ENCODE measurements at places on chromosomes 3 and 15. TPM values are rescaled to one million over a fixed set of nuclear protein-coding genes. Genes with fewer than 3 reads are reported as not detected.

Gene SAMMSON
- total RNA-seq = 14.7 TPM

Gene TMCO5A
- not detected for total RNA-seq

Gene UBAP1L
- 10.3 TPM for total RNA-seq

Gene GMNC
- not detected for total RNA-seq

Gene NMD3
- total RNA-seq = 53.8 TPM

Gene ZIC1
- total RNA-seq = 0.99 TPM

Gene PPP1R14D
- total RNA-seq = not detected

Gene WDR6
- total RNA-seq = 118 TPM

Gene KAT2B
- 54.2 TPM for total RNA-seq

Gene C3orf20
- total RNA-seq = 0.30 TPM

Gene PGBD4
- 1.7 TPM for total RNA-seq

Gene ARPP21
- total RNA-seq = 1.8 TPM

DNA sequence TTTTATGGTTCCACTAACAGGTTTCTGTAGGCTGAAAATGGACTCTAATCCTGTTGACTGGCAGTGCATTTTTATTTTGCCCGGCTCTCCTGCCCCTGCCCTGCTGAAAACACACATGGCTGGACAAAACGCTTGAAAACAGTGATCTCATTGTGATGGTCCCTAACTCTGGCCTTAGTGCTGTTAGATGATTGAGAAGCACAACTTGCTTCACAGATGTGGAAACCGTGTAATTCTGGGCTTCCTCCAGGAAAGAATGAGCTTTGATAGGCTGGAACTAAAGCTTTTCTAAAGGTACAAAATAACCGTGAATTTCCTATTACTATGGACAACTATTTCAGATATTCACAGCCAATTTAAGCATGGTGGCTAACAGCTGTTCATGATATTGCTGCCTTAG is 121.4 kb downstream of the VGLL3 start:
- DNase-seq = no peak

GRCh38 chr3:146589899-146590508 is 15.1 kb downstream of the PLSCR5 start:
- DNase-seq = no peak

- no peak for DNase-seq
Measured at GRCh38 chr3:126983276-126983652, 349 bp downstream of the PLXNA1 start.

DNA sequence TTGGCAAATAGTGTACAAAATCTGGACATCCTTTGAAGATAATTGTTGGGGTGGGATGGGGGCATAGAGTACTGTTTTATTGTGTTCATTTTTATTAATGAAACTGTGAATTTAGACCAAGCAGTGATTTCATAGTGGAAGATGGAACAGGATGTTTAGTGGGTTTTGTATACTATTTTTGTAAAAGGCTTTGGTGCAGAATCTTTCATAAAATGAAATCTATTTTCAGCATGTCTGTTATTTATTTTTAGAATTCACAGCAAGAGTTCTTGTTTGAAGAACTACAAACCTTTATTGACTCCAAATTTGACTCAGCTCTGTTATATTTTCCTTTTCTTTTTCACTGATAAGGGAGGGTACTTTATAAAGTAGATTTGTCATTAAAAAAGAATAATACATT is 145.4 kb downstream of the AKAP13 start:
- no peak for DNase-seq

- peak; percentile 29 for DNase-seq
Measured at GRCh38 chr15:72169236-72169920, 28.2 kb downstream of the GRAMD2A start.

DNA sequence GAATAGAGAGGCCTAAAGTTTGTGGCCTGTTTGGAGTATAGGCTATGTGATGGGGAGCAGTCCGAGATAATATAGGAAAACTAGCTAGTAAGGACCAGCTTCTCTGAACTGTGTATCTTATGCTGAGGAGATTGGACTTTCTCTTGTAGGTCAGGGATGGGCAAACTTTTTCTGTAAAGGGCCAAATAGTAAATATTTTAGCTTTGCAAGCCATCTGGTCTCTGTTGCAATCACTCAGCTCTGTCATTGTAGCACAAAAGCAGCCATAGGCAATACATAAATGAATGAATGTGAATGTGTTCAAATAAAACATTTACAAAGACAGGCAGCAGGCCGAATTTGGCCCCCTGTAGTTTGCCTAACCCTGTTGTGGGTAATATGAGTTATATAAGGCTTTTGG is 24.5 kb downstream of the TMOD3 start:
- no peak for DNase-seq

GRCh38 chr3:150317469-150317868 is 90.6 kb upstream of the TSC22D2 start:
- DNase-seq = no peak

DNA sequence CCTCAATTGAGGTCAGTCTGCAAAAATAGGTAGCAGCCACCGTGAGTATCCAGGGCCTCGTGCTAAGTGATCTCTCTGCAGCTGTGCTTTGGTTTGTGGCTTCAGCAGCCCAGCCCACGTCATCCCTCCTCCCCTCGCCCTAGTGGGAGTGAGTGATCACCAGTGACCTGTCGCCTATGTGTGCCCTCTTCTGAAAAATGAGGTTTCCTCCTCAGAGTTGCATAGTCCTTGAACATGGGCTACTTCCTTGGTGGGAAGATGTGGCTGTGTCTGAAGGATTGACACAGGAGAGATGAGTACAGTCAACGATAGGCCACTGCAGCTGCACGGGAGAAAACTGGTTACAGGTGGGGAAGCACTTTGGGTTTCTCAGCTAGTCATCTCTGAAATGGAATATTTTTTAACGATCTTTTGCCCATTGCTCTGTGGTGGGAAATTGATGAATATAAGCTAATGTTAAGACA is 144.8 kb upstream of the BHLHE40 start:
- no peak for DNase-seq

DNA sequence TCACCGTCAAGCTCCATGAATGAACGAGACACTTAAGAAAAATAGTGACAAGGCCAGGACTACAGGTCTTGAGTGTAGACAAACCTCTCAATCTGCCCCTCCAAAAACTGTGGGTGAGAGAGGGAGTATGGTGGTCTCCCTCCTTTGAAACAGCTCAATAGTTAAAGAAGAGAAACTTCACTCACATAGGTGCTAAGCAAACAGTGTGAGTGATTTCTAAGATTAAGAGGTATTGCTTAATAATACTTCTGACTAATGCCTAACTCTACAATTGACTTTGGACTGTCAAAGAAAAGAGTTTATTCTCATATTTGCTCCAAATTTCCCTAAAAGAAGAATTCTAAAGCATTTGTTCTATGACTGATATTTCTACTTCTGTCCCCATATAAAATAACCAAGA is 17.0 kb upstream of the TMEM108 start:
- DNase-seq = no peak

GRCh38 chr3:55244247-55244646 is 242.9 kb downstream of the WNT5A start:
- no peak for DNase-seq

DNA sequence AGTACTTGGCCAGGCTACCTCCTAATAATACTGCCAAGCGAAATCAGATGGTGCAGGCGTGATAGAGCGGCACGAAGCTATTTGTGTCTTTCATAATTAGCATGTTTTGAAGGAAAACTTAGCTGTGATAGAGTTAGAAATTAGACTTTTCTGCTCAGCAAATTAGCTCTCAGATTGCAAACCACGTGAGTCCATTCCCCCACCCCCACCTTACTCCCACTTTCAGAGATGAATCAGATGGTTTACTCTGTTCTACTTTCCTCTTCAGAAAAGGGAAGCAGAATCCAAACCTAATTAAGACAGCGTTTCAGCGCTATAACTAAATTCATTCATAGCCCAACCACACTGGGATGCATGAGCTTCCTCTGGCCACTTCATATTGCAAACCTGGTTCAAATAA is 214.6 kb downstream of the SLCO3A1 start:
- DNase-seq = no peak

- no peak for DNase-seq
Measured at GRCh38 chr3:132189601-132190000, 127.6 kb upstream of the ACP3 start.

DNA sequence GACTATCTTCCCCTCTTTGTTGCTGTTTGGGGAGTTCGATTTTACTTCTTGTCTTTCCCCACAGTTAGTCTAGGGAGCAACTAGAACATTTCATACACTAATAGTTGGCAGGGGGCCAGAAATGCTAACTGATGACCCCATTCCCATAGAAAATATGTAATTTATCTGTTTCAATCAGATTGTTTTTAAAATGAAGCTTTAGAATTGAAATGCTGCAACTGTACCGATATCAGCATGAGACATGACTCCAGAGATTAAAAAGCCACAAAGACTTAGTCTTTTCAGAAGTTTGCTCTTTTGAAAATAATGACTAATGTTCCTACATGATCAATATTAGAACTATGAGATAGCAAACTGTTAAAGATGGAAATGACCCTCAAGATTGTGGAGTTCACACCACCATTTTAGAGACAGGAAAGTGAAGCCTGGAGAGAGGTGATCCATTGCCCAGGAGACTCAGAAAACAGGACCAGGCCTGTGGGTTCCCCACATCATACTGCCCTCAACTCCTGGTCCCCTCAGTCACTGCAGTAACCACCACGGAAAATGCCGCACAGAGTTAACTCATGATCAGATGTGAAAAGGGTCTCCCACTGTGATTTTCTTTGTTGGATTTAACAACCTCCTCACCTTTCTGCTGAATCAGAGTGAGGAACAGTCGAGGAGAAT is 130.3 kb downstream of the CHDH start:
- DNase-seq = no peak

- no peak for DNase-seq
Measured at GRCh38 chr15:95669146-95669922, 661.2 kb upstream of the NR2F2 start.

DNA sequence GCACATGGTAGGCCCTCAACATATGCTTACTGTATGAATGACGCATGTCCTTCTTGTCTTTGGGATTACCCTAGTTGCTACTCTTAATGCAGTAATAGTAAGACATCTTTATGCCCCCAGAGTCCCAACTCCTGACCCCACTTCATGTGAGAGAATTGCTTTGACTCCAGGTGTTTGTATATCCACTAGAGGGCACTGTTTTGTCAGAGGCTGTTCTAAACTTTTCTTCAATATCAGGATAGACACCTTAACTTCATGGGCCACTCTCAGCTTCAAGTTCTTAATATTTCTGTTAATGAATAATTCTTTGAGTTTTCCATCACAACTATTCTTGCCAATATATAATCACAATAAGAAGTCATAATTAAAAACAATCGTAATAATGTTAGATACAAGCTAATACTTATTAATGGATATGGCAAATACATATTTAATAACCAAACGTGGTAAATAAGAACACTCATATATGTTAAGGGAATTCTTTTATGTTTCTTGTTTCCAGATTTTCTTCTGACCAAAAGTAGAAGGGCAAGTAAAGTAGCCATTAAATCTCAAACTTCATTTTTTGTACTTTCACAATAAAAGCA is 337.2 kb upstream of the DNAJC19 start:
- no peak for DNase-seq

DNA sequence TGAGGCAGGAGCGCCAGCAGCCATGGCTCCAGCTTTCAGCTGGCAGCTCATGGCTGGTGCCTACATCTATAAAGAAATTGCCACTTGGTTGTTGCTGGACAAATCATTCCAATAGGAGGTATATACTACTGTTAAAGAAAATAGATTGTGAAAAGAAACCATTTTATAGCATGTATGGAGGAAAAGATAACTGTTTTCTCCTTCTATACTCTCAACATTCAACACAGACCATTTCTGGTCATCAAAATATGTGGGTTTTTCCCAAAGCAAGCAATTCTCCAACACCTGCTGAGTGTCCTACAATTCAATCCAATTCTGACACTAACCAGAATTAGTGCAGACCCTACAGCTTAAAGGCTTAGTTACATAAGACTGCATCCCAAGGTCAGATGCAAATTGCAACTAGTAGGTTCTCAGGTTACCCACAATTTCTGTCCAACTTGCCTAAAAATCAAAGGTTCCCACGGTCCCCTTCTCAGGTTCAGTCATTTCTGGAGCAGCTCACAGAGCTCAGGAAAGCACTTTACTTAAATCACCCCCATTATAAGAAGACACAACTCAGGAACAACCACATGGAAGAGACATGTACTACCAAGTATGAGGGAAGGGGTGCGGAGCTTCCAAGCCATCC is 42.4 kb upstream of the STRIT1 start:
- no peak for DNase-seq

- DNase-seq = no peak
Measured at GRCh38 chr3:50666837-50667236, 7.9 kb upstream of the DOCK3 start.

DNA sequence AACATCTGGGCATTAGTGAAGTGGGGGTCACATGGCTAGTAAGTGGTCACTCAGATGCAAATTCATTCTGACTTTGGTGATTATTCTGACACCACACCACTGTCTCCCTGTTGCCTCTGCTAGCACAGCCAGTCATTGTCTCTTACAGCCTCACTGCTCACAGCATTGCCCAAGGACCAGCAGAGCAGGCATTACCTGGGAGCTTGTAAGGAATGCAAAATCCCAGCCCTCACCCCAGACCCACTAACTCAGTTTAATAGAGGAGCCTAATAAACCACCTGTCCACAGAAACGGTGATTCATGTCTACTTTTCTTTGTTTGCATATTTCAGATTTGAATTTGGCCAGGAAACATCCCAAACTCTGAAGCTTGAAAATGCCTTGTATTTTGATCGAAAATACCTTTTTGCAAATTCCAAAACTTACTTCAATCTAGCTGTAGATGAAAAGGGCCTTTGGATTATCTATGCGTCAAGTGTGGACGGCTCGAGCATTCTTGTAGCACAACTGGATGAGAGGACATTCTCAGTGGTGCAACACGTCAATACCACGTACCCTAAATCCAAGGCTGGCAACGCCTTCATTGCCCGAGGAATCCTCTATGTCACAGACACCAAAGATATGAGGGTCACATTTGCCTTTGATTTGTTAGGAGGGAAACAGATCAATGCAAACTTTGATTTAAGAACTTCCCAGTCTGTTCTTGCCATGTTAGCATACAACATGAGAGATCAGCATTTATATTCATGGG is 62.7 kb downstream of the GLDN start:
- no peak for DNase-seq

DNA sequence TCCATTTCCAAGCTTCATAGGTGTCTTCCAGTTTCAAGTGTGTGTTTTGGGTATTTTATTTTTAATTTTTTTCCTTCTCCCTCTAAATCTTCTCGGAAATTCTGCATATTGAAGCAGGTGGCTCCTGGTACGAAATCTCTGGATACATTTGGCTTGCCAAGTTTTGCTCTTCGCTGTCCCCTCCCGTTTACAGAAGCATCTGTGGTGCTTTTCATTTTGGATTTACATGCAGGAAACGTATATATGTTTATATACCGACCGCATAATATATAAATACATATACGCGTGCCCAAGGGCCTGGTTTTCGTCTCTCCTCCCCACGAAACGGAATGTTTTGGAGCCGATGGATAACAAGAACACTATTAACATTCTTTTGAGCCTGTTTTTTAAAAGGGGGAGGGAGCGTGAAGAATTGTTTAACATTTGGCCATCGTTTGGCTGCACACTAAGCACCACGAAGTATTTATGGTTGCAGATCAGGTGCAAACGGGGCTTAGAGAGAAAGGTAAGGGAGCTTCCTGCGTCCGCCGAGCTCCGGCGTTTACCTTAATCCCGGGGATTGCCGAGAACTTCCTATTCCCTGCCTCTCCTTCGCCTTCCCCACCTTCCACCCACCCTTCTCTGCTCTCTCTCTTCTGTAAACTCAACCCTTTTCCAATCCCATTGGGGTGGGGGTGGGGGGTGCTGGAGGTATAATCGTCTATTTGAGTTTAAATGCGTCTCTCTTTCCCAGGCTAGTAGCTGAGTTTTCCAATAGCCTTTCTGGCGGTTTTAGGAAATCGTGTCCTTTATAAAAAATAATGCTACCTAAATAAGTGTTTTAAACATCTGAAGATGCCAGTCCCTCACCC is 1.1 kb upstream of the NLGN1 start:
- no peak for DNase-seq

Measured in aorta (tissue), 5 donors.